WERI-Rb-1 (cell line): ENCODE measurements at places on chromosomes 7 and 10.

GRCh38 chr10:130742941-130743675 is 568.4 kb downstream of the TCERG1L start:
- no peak for DNase-seq

GRCh38 chr7:129149511-129149910 is 5.0 kb downstream of the TSPAN33 start:
- DNase-seq = no peak

- no peak for DNase-seq
Measured at GRCh38 chr10:34254596-34254995, 560.5 kb downstream of the PARD3 start.

DNA sequence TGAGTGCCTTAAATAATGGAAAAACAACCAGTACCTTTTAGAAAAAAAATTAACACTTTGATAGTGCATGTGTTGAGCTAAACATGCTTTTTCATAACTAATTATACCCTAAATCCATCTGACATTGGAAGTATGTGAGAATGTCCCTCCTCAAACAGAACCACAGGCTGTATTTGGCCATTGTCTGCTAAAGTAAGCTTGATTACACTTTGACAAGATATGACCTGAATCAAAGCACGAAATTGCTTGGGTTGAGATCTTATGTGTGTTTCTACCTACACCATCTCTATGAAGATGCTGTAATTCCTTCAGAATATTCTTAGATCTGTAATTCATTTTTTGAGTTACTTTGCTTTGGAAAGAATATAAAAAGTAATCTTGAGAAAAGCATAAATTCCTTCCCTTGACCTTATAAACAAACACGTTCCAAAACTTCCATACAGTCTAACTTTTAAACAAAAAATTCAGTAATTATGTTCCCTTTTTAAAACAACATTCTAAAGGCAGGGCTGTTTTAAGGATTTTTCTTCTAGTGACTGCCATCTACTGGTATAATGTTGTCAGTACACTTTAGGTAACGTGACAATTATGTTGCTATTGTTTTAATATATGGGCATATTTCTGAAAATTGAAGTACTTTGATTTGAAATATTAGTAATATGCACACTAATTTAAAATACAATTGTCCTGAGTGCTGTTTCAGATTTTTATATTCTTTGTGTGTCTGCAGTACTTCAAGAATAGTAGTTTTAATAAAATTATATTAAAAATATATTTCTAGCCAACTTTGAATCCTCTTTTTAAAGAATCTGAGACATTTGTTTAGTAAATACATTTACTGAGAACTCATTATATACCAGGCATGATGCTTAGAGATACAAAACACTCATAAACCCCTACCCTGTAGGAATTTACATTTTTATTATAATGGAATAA is 20.9 kb downstream of the CD36 start:
- no peak for DNase-seq

- no peak for DNase-seq
Measured at GRCh38 chr7:139648941-139649425, 125.5 kb downstream of the CLEC2L start.

GRCh38 chr7:64307254-64308015 is 6.3 kb upstream of the ZNF736 start:
- peak; percentile 95 for DNase-seq

DNA sequence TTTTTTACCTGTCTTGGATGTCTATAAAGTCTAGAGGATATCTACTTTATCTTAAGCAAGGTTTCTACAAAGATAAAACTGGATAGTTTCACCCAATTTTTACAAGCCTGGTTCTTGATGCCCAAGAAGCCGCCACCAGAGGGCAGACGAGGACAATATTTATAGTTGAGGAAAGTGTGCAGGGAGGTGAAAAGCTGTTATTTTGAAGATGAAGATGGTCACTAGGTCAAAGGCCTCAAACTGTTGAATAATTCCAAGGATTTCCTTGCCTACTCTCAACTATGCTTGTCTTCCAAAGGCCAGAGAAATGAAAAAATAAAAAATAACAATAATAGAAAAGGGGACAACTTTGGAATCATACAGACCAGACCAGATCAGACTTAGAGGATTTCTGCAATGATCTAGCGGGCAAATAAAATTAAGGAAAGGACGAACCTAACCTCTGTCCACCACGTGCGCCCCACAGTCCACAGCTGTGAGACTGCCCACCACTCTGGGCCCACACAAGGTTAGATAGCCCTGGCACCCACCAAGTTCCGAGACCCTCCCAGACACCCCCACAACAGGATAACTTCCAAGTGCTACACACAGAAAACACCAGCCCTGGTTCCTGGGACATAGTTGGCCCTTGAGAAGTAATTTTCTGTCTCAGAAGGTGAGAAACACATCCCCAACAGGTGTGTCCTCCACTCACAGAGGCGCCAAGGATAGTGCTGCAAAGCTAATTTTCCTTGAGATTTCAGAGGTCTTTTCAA is 2.8 kb downstream of the PKD1L1 start:
- peak; percentile 59 for DNase-seq

GRCh38 chr7:18583305-18583704 is 87.8 kb downstream of the HDAC9 start:
- DNase-seq = no peak

DNA sequence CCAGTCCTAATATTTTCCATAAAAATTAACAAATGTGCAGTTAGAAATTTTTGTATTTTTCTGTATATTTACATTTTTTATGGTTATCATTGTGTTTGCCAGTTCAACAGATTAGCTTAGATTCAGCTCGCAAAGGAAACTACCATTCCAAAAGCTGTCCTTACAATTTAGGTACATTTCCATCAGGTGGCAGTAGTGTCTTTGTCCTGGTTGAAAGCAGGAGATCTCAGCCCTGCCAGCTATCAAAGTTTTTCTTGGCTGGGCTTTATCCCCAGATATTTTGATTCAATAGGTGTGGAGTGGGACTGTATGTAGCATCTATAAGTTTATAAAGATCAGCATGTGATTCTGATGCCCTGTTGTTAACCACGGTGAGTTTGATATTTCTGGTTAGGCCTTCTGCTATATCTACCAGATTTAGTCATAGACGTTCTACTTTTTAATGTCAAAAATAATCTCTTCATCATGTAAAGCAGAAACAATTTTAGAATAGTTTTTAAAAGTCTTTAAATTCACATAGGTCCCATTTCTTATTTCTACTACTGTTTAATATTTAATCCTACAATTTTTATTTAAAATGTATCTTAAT is 15.5 kb upstream of the ICA1 start:
- DNase-seq = no peak

GRCh38 chr7:43569424-43569823 is 13.5 kb upstream of the STK17A start:
- DNase-seq = no peak

- DNase-seq = no peak
Measured at GRCh38 chr10:86732771-86733170, 23.6 kb upstream of the BMPR1A start.

GRCh38 chr7:25228386-25228785 is at the start of gene NPVF:
Gene NPVF, minus strand, starts transcription at chr7:25228486. Its CDS starts 47 bp downstream, at chr7:25228439.
- DNase-seq = no peak

GRCh38 chr7:53756946-53757345 is 721.5 kb downstream of the POM121L12 start:
- DNase-seq = no peak

- DNase-seq = no peak
Measured at GRCh38 chr10:4519658-4520402, 306.2 kb upstream of the AKR1E2 start.

DNA sequence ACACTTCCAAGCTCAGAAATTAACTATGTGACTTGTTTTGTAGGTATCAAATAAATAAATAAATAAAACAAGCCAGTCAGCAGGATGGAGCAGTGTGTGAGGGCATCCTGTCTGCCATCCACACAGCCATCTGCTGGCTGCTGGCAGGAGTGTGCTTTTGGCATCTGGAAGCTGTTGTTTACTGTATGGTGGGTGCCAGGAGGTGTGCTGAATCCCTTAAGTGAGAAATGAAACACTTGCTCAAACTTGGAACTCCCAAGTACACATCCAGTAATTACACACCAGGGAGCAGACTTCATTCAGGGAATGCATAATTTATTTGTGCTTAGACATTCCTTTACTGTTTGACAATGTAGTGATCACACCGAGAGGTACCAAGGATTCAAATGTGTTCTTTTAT is 16.9 kb upstream of the TAX1BP1 start:
- DNase-seq = no peak

GRCh38 chr7:44259547-44260457 is 59.0 kb downstream of the YKT6 start:
- DNase-seq = no peak

GRCh38 chr7:137820156-137820555 is 26.6 kb downstream of the DGKI start:
- no peak for DNase-seq

GRCh38 chr10:132475086-132475485 is 62.5 kb upstream of the INPP5A start:
- no peak for DNase-seq

GRCh38 chr7:77651575-77652162 is 44.6 kb upstream of the RSBN1L start:
- DNase-seq = peak; percentile 11

GRCh38 chr7:17595546-17595945 is 297.1 kb downstream of the AHR start:
- DNase-seq = no peak

DNA sequence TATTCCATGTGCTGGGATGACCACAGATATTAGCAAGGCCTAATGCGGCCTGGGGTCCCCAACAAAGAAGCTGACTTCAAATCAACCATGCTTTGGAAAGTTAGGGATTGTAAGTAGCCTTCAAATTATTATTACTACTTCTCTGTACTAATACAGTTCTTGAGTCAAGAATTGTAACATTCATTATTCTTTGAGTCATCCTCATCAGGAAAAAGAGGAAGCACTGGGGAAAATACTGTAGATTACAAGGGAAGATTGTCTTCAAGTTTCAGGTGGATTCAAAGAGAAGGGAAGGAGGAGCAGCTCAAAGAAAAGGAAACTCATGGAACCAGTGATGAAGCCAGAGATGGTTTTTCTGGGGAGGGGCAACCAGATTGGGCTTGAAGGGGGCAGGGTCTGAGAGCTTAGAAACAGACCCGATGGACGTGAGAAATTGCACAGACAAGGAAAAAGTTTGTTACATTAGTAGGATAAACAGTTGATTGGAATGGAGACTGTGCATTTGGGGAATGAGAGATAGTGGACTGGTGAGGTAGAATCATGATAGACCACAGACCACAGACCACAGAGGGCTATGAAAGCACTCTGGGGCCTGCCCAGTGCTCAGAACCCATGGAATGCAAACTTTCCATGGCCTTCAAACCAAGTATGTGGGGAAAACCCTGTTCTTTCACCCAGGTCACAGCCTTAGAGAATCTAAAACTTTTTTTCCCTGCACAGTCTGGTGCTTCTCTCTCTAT is 209.9 kb downstream of the ZNF365 start:
- no peak for DNase-seq

DNA sequence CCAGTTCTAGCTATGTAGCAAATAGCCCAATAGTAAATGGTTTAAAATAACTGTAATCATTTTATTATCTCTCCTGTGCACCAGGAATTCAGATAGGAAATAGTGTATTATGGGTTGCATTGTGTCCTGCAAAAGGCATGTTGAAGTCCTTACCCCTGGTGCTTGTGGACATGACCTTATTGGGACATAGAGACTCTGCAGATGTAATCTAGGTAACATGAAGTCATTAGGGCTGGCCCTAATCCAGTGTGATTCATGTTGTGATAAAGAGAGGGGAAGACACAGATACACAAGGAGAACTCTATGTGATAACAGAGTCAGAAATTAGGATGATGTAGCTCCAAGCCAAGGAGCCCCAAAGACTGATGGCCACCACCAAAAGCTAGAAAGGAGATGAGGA is 462.8 kb downstream of the GALNT17 start:
- DNase-seq = no peak

DNA sequence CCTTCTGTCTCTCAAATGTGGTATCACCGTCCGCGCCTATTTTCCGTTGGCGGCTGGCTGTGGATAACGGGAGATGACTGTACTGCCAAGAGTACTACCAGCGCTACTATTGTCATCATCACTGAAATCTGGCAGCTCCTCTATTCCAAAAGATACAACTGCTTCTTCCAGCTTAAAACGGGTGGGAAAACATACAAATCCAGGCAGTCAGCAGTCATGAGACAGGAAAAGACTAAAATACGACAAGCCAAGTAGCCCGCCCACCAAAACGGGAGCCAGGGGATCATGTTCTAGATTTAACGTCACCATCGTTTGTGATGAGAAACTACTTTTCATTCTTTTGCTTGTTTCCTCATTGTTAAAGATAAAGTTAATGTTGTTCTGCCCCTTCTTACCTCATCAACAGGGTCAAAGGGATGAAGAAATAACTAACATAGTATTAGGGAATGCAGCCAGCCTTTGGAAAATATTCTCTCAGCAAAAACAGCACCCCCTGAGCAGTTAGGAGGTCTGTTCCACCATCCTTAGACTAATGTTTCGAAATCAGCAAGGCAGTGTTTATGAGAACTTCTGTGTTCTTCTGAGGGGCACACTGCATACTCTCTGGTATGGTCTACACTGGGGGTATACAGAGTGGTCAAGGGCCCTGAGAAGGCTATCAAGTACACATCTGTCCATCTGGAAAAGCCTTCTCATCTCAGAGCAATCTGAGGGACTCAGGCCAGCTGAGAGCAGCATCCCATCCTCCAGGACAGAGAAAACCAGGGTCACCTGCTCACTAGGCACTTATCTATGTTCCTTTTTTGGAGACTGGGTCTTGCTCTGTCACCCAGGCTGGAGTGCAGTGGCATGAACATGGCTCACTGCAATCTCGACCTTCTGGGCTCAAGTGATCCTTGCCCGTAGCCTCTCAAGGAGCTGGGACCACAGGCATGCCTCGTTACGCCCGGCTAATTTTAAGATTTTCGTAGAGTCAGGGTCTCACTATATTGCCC is 47.5 kb downstream of the GNA12 start:
- DNase-seq = no peak

GRCh38 chr10:81101062-81101461 is 563.4 kb downstream of the SH2D4B start:
- no peak for DNase-seq

GRCh38 chr10:13759168-13759567 is 172.4 kb downstream of the PRPF18 start:
- no peak for DNase-seq

- DNase-seq = no peak
Measured at GRCh38 chr10:86644794-86645445, 9.4 kb upstream of the OPN4 start.

DNA sequence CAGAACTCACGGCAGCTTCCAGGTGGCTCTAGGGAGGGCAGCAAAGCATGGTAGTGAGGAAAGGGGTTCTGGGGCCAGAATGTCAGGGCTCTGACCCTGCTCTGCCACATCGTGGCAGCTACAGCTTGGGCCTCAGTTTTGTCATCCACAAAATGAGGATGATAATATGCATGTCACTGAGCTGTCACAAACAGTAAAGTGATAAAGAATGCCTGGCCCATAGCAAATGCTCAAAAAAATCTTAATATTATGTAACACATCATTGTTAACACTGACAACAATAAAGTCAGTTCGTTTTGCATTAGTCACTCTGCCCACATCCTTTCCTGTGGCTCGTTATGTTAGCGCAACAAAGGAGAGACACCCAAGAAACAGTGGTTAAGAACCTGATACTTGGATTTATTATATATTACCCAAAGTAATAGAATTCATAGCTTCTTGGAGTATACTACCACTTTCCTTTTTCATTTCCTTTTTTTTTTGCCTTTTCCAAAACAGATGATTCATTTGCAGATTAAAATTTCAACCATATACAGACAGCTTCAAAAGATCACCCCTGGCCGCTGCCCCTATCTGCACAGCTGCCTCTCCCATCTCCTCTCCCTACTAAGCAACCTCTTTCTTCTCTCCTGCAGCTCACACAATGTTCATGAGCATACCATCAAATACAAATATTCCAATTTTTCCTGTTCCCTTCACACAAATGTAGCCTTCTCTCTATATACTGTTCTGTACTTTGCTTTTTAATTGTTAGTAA is 45.5 kb upstream of the DDC start:
- no peak for DNase-seq
